Midbrain (tissue), 1 donor: ENCODE measurements at places on chromosomes 5 and 9.
A peak's percentile ranks its signal among the peaks of the same experiment; 100 is the strongest.

DNA sequence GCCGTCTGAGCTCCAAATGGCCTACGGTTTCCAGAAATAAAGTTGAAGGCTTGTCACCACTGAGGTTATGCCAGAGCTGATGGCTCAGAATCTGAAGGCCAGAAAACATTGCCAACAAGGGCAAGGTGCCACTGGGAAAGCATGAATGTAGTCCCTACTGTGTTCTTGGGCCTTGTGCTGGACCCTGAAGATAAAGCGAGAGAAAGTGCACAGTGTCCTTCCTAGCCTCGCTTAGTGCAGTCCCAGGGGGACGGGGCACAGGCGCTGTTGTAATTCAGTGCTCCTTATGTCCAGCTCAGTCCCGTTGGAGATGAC lies 84.5 kb downstream of the NDFIP1 start:
- no peak for DNase-seq

DNA sequence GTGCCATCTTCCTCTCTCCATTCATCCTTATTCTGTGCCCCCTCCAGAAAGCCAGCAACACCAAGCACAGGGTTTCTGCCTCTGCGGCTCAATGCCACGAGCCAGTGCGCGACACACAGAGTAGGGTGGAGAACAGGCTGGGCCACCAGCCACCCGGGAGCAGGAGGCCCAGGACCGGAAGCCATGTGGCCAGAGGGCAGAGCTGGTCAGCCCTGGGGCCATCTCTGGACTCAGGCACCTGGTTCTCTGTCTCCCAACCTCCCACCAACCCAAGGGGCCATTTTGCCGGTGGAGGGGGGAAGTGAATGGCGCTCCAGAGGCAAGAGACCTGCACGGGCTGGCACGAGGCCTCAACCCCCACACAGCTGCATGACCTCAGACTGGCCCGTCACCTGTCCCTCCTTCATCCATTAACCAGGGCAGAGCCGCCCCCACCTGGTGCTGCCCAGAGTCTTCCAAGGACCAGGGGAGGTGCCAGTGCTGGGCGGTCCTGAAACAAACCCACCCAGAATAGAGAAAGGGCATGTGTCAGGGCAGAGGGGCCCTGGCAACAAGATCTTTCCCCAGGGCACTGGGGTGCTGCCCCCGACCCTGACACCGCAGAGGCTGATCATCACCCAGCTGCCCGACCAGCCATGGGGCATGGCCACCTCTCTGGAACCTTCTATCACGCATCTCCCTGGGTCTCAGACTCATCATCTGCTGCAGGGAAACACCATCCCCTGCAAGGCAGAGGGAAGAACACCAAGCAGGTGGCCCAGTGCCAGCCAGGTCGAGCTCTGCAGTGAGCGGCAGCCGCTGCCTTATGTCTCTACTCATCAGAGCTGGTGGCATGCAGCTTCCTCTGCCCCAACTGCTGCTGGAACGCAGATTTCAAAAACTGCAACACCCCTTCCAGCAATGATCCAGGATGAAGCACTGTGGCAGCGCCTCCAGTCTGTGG lies 11.9 kb downstream of the VAV2 start:
- DNase-seq = no peak

GRCh38 chr9:129921905-129922304 lies 86.6 kb downstream of the USP20 start:
- DNase-seq = no peak

DNA sequence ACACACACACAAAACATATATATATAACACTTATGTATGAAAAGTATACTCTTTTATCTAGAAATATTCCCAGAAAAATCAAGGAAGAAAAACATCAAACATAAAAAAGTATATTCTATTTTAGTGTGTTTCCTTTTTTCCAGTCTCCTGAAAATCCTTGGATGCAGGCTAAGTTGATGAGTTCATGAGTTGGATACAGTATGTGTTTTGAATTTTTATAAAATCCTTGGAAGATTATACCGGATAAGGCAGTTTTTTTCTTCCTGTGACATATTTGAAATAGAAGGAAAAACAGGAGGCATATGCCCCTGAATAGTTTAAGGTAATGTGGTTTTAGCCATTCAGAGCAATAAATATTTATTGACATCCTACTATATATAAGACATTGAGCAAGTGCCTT lies 203.6 kb downstream of the SNX18 start:
- no peak for DNase-seq

DNA sequence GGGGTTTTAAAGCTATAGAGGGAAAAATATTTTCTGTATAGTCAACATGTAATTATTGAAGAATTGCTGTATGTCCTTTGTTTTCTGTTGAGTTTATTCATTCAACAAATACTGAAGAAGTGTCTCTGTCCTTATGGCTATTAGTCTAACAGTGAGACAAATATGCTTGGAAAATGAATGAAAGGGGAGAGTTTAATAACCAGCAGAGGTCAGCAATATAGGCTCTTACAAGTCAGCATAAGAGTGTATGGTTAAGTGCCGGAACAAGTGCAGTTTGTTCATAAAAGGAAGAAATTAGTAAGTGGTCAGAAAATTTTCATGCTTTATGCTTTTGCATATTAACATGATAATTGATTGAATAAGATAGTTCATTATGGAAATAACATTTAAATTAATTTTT lies 3.6 kb downstream of the SCAMP1 start:
- DNase-seq = no peak

DNA sequence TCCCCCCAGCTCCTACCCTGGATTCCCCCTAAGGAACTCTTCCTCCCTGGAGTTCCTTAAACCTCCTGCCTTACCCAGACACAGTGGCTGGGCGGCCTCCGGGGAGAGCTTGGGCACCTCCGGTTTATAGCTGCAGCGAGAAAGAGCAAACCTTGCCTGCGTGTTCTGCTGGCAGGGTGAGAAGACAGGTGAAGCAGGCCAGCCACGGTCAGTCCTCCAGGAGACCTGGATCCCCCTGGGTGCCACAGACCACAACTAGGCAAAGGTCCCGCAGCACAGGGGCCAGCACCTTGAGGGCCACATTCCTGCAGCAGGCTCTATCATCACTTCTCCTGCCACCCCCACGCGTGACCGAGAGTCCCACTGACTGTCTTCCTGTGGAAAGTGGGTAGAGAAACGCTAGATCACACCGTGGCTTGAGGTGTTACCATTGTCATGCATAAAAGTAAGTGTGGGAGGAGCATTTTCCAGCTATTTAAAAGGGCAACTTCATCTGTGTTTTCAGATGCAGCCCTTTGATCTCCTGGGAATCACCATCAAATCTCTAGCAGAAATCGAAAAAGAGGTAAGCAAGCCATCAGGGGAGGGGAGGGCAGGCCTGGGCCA lies 130.2 kb upstream of the LMX1B start:
- DNase-seq = no peak

DNA sequence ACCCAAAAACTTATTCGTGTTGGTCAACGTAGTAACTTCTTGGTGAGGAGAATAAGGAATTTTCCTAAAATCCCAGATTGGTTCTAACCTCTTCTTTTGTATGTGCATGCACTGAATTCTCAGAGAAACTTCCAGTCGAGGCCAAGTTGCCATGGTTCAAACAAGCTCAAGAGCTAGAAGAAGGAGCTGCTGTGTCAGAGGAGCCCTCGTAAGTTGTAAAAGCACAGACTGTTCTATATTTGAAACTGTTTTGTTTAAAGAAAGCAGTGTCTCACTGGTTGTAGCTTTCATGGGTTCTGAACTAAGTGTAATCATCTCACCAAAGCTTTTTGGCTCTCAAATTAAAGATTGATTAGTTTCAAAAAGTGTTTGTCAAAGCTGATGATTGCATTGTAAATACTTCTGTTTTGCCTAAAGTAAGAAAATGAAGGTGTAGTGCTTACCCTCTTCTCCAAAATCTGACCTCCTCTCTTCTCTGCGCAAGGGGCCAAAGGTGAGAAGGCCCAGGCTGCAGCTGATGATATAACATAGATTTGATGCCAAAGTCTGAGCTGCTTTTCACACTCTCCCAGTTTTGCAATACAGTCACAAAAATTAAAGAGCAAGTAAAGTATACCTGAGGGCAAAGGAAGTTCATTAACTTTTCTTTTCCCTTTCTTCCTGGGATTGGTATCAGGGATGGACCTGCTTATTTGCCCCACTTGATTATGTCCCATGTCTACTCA lies 210.8 kb downstream of the ADAMTSL1 start:
- peak; percentile 30 for DNase-seq

GRCh38 chr5:62621280-62621679 lies 42.7 kb downstream of the LRRC70 start:
- no peak for DNase-seq

DNA sequence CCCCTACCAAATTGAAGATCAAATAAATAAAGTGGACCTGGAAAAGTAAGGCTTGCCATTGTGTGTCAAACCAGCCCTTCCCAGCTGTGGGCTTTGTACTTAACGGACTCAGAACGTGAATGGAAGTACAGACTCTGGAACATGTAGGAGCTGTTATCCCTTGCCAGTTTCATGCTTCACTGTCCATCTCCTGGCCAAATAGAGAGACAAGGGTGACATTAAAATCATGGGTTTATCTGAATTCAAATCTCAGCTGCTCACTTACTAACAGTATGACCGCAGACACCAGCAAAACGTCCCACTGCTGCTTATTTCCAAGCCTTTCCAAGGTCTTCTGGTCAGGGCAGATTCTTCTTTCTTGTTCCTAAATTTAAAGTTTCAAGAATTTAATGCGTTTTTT lies 52.2 kb downstream of the EXOSC2 start:
- no peak for DNase-seq

- peak; percentile 67 for DNase-seq
Observed at GRCh38 chr5:149618581-149619248, 37.4 kb downstream of the ARHGEF37 start.

DNA sequence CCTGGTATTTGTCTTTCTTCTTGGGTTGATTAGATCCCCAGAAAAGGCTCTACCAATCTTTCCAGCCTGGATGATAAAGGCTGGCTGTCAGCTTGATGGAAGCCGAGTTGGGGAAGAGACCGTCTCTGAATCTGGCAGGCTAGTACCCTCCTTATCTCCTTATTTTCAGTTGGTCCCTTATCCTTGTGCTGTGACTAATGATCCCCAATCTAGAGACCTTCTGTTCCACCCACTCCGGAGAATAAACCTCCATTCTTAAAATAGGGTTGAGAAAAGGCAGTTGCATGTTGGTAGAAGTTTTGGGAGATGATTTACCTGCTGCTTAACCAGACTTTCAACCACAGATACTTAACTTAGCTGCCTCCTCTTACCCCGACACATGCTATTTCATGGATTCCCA lies 52.3 kb downstream of the PRKACG start:
- no peak for DNase-seq

DNA sequence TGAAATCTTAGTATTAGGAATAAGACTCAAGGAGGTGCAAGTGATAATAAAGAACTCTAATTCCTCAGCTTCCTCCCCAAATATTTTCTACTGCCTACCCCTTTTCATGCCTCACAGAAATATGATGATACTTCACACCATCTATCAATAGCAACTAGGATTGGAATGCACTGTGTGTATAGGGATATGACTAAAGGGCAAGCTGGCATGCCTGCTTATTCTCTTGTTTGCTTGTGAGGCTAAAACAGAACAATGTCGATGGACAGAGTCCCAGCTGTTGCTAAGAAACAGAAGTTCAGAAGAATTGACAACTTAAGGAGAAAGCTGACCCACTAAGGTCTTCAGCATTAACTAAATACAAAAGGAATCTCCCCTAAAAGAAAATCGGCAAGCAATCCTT lies 9.7 kb upstream of the CHD1 start:
- no peak for DNase-seq

DNA sequence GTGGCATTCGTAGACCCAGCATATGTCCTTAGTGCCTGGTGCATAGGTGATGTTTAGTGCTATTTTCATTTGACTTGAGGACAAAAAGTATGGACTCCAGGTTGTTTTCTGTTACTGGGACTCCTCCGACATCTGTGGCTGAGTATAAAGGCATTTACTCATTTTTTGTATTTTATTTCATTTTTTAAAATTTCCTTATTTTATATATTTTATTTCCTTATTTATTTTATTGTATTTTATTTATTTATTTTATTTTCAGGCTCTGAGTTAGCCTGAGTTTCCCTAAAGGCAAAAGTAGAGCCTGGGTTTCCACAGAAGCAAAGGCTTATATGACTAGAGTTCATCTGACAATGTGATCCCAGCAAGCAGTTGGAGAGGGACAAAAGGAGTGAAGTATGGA lies 91.6 kb downstream of the FOCAD start:
- DNase-seq = no peak

GRCh38 chr5:62794456-62794855 lies 215.8 kb downstream of the LRRC70 start:
- DNase-seq = no peak

- no peak for DNase-seq
Observed at GRCh38 chr5:93236807-93237421, 344.1 kb downstream of the NR2F1-AS1 start.

GRCh38 chr9:36503172-36504088 lies 69.3 kb upstream of the MELK start:
- DNase-seq = no peak

- no peak for DNase-seq
Observed at GRCh38 chr9:115594557-115594956, 476.6 kb upstream of the TNC start.

DNA sequence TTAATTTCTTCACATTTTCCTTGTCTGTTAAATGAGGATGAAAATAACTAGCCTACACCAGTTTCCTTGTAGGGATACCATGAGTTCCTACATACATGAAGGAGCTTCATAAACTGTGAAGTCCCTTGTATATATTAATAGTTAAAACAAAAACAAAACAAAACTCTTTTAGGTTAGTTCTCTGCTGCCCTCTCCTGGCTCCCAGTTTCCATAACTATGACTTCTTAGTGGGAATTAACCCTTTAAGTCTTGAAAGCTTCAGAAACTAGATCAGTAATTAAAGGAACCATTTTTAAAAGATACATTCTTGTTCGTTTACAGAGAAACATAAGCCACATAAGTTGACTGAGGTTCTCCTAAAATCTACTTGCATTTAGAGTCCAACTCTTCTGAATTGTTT lies 500.0 kb upstream of the C9orf72 start:
- peak; percentile 57 for DNase-seq

DNA sequence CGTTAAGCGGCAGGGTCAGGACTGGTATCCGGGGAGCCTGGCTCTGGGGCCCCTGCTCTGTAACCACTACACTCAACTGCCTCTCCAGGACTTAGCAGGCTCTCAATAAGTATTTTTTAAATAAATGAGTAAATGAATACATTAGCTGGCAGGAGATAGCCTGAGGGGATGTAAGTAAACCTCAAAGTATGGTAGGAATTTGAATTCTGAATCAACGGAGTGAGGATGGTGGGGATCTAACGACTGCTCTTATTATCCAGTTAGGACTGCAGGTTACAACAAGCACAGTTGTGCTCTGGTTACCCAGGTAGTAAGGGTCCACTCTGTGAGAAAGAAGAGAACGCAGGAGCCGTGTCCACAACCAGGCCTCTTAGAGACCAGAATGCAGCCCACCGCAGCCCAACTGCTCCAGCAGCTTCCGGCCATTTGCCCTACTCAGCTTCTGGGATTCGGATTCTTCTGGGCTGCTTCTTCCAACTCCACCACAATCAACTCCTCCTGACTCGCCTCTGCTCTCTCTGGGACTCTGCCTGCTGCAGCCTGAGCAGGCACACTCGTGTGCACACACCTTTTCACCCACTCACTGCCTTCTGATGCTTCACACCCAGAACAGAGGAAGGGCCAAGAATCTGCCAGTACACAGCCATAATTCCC lies 52.6 kb downstream of the MED27 start:
- DNase-seq = no peak

- no peak for DNase-seq
Observed at GRCh38 chr5:123298335-123299030, 124.7 kb downstream of the CEP120 start.
